Liver (tissue), 10 donors: ENCODE measurements at places on chromosomes 2 and 18.

- no peak for DNase-seq
These were observed 3.6 kb downstream of the ARID5A start for GRCh38 chr2:96540136-96540535.

DNA sequence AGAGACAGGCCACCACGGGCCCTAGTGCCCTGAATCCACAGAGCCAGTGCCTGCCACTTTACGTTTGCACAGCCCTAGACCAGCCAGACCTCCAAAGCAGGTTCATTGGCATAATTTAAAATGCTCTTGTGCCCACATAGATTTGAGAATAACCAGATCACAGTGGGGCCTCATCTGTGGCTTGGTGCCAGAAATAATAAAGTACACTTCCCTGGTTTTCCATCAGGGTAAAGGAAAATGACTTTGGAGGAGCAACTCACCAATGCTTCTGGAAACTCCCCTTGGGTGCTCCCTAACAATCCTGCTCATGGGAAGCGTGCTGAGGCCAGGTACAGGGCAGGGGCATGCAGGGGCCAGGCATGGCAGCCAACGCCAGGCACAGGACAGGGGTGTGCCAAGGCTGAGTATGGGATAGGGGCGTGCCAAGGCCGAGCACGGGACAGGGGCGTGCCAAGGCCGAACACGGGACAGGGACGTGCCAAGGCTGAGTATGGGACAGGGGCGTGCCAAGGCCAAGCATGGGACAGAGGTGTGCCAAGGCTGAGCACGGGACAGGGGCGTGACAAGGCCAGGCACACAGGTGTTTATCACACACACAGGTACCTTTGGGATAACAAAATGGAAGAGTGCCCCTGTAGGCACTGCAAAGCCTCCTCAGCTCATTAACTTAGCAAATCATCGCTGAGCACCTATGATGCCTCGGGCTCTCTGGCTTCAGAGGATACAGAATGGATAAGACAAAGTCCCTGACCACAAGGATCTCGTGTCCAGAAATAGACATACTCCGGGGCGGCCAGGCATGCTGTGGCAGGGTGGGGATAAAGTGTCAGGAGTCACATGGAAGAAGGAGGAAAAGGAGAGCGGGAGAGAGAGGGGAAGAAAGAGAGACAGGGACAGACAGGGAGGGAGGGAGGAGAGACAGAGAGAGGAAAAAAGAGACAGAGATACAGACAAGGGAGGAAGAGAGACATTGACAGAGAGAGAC is 334.7 kb downstream of the EIPR1 start:
- no peak for DNase-seq

DNA sequence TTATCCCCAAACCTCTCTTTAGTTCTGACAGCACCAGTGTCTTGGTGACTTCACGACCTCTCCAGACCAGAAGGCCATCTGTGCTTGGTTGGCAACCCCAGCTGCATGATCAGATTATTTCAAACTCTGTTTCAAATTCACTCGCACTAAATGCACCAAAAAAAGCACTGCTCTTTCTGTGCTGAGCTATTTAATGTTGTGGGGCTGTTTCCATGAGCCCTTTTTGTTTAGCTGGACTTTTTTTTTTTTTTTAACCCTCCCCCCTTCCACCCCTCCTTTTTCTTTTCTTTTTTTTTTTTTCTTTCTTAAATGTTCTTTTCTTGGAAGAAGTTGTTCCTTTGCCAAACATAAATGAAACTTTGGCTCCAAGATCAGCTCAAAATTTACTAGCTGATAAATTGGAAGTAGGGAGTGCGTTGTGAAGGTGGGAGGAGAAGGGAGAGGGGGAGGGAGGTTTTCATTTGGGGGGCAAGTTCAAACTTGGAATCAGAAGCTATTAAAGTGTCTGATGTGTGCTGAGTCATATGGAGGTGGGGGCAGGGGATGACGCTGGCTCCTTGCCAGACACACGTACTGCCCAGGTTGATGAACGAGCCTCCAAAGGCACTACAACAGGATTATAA is 543.0 kb upstream of the TNP1 start:
- no peak for DNase-seq

GRCh38 chr18:77560341-77560992 is 310.8 kb downstream of the GALR1 start:
- DNase-seq, result no peak

DNA sequence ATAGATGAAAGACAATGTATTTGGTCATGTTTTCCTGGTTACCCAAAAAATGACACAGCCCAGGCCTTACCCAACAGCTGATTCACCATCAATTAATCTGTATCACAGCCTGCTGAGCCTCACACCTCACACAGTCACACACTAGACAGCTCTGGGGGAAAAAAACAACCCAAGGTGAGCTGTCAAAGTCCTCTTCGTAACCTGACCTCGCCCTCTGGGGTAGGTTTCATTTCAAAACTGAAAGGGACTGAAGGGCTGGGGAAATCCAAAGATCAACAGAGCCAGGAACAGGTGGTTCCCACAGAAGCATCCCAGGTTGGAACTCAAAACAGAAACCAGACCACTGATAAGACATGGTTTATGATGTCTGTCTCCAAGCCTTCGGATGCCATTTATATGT is 18.2 kb upstream of the PCBP1 start:
- no peak for DNase-seq

- DNase-seq, result no peak
These were observed 73.4 kb downstream of the INPP4A start for GRCh38 chr2:98518101-98518500.

DNA sequence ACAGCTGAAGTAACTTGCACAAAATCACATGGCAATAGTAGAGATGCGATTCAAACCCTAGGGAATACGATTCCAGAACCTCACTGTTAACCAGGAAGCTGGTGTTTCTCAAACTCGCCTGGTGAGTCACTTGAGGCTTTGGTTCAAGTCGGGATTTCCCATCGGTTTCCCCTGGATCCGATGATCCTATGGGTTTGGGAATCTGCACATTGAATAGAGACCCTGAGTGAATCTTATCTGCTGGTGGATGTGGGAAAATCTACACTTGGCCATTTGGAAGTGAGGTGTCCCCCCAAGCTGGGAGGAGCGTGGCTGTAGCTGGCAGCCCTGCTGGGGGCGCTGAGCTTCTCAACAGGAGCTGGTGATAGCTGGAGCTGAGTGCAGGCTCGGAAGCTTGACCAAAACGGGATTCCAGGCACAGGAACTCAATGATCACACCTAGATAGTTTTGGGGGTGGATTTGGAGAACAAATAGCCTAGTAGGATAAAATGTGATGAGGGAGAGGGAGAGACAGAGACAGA is 135.4 kb downstream of the PRKCE start:
- DNase-seq, result no peak

GRCh38 chr18:78501251-78501650 is 478.4 kb upstream of the SALL3 start:
- DNase-seq, result no peak

GRCh38 chr2:164922134-164922533 is 33.2 kb downstream of the SLC38A11 start:
- no peak for DNase-seq

- no peak for DNase-seq
These were observed 3.0 kb downstream of the ACOXL start for GRCh38 chr2:110735366-110735765.

GRCh38 chr2:210480079-210480478 is 3.5 kb upstream of the LANCL1 start:
- DNase-seq, result no peak

DNA sequence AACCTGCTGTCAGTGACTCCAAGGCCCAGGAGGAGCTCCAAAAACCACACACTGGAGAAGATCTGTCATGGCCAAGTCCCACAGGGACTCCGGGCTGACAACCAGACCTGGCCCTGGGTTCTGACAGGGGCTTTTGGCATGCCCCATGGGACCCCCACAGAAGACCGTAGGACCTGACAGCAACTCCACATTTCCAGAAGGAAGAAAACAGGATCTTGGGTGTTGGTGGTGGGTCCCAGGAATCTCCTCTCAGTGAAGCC is 275.9 kb upstream of the HS6ST1 start:
- no peak for DNase-seq

- DNase-seq, result no peak
These were observed 63.3 kb downstream of the DTNA start for GRCh38 chr18:34773378-34773777.

- DNase-seq, result no peak
These were observed 97.2 kb upstream of the ACVR1C start for GRCh38 chr2:157725846-157726245.

DNA sequence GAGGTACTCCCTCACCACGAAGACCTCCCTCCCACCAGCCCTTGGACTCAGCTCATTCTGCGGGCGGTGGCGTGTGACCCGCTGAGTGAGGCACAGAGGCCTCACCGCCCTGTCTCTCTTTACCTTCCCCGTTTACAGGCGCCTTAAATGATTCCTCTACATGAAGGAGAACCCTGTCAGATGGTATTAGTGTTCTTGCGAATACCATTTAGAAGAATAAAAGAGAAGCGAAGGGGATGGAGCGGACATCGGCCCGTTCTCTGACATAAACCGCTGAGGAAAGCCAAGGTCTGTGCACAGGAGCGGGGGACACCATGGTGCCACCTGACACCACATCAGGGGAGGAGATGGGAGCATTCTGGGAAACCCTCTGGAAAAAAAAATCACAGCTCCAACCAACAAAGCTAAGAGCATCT is 179.8 kb downstream of the HDAC4 start:
- no peak for DNase-seq

- no peak for DNase-seq
These were observed 536.9 kb downstream of the TMX3 start for GRCh38 chr18:68177807-68178702.

GRCh38 chr18:30440351-30440750 is 602.2 kb downstream of the DSC3 start:
- DNase-seq, result no peak

DNA sequence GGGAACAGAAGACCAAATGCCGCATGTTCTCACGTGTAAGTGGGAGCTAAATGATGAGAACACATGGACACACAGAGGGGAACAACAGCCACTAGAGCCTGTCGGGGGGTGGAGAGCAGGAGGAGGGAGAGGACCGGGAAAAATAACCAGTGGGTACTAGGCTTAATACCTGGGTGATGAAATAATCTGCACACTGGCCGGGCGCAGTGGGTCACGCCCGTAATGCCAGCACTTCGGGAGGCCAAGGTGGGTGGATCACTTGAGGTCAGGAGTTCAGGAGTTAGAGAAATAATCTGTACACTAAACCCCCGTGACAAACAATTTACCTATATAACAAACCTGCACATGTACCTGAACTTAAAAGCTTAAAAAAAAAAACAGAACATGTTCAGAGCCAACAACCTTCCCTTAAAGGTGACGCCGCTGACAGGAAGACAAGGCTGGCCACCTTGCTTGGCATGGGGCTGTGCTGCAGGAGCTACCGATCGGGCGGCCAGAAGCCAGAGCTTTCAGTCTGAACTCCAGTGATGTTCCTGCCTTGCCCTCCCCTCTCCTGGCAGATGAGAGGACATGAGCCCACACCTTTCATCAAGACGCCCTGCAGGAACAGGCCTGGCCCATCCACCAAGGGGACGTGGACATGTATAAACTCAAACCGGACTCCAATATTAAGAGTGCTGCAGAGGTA is 11.2 kb downstream of the SLC66A2 start:
- peak; percentile 14 for DNase-seq

DNA sequence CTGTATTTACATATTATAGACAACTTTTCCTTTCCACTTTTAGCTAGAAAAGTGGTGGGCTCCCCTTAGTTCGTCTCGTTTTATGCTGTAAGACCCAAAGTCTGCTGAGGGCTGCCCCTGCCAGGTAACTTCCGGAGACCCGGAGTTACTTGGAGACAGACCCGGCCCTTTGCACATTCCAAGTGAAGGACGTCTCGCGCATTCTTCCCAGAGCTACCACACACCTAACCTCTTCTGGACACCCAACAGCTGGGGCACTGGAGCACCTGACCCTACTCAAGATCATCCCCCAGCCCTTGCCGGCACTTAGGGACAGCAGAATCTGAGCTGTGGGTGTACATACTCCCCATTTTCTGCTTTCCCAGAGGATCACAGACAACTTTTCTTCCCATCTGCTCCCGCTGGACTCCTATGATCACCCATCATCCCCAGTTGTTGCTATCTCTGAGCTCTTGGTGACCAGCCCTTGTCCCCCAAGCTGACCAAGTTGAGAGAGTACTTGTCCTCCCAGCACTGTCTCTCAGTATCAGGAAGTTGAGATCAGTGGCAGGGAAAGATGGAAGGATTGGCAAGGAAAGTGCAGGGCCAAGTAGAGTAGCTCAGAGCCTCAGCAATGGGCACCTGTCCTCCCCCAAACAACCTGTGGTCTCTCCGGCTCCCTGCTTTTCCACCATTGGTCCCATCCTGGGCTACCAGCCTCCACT is 8.4 kb upstream of the SATB2 start:
- no peak for DNase-seq

GRCh38 chr2:161586517-161587167 is 37.6 kb upstream of the SLC4A10 start:
- DNase-seq, result no peak

- DNase-seq, result no peak
These were observed 136.3 kb upstream of the SLC39A10 start for GRCh38 chr2:195520671-195521155.

DNA sequence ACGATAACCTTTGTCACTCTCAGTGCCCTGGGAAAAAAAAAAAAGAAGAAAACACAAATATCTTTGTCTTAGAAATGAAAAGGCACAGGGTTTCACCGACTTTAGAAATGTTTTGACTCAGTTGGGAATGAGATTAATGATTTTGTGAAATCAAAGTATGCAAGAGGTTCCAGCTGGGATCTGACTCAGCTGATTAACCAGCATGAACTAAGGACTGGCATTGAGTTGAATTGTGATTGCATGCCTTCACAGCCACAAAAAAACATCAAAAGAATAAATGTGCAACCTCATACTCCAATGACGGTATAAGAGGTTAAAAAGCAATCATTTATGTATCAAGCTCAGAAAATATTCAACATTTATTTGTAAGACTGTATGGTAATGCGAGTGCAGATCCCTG is 566.6 kb upstream of the DSEL start:
- DNase-seq, result no peak

DNA sequence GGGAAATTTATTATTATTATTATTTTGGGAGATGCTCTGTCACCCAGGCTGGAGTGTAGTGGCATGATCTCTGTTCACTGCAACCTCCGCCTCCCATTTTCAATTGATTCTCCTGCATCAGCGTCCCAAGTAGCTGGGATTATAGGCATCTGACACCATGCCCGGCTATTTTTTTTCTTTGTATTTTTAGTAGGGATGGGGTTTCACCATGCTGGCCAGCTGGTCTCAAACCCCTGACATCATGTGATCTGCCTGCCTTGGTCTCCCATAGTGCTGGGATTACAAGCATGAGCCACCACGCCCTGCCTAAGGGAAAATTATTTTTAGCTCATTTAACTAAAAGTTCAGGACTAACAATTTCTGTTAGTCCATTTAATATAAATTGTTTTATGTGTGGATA is 109.2 kb upstream of the SESTD1 start:
- no peak for DNase-seq
